ENCODE measurements at places on chromosomes 13 and 19.

- peak; percentile 54 for DNase-seq
Observed at GRCh38 chr13:23570099-23570920, at the start of gene TNFRSF19. Gene TNFRSF19 (plus strand): TSS chr13:23570412. CDS start chr13:23590184, 19,772 bp downstream.

DNA sequence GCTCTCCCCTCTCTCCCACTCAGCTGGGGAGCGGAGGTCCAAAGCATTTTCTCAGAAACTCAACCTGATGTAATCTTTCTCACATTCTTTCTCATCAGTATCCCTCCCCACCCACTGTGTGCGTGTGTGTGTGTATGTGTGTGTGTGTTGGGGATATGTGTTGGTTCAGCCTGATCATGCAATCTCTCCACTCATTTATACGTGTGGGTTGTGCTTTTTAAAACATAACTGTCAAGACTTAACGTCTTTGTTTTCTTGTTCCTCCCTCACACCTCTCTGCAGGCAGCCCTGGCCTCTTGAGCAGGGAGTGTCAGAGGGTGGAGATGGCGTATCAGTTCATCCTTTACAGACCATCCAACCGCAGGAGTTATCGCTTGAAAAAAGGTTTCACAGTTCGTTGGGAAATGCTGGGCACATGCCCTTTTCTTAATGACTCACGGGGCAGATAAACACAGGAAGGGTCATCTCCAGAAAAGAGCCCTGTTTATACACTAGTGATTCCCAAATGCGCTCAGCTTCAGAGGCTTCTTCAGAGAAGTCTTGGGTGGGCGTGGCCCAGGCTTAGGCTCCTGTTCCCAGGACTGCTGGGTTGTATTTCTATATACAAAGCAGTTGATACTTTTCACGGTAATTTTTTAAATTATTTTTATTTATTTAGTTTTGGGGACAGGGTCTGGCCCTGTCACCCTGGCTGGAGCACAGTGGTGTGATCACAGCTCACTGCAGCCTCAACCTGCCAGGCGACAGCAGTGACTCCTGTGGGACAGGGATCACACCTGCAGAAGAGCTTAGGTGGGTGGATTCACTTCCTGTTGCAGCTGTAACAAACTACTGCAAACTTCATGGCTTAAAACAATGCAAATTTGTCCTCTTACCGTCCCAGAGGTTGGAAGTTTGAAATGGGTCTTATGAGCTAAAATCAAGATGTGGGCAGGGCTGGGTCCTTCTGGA lies 60.3 kb downstream of the CCDC70 start:
- no peak for DNase-seq

DNA sequence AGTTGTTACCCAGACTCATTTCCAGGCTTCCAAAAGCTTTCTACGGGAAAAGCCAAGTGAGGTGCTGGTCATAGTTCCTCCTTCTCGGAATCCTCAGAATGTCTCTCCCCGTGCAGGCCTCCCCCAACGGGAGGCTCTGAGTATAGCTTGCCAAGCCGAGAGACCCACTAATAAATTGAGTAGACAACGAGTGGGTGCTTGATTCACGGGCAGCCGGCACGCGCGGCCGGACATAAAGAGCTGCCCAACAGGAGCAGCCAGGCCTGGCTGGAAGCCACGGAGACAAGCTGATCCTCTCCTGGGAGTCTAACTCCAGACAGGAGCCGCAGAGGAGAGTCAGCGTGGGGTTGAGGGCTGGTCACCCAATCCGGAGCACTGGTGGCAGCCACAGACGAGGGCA lies 43.4 kb upstream of the MEDAG start:
- no peak for DNase-seq

DNA sequence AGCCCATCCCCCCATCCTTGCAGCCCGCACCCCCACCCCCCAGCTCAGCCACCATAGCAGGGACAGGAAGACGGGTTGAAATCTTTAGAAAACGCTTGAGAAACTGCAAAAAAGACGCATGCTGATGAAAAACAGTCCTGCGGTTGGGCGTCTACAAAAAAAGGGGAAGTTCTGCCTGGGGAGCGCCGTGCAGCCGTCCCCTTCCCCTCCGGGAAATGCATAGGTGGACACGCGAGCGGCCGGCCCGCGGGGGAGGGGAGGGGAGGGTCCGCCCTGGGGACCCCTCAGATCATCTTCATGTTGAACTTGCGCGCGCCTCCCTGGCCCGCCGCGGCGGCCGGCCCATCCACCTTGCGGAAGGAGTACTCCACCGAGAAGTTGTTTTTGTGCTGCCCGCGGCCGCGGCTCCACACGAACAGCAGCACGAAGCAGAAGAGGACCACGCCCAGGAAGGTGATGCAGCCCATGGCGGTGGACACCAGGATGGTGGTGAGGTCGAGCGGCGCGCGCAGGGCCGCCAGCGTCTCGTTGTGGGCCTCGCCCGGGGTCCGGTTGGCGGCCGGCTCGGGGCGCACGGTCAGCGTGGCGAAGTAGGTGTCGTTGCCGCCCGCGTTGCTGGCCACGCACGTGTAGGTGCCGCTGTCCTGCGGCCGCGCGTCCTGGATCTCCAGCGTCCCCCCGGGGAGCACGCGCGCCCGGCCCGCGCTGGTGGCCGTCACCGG lies 7.9 kb upstream of the PEAK3 start:
- DNase-seq: no peak

GRCh38 chr13:20953245-20953931 lies 50.8 kb upstream of the XPO4 start:
- no peak for DNase-seq

- DNase-seq: no peak
Observed at GRCh38 chr13:58721273-58721672, 1089.7 kb downstream of the PCDH17 start.

DNA sequence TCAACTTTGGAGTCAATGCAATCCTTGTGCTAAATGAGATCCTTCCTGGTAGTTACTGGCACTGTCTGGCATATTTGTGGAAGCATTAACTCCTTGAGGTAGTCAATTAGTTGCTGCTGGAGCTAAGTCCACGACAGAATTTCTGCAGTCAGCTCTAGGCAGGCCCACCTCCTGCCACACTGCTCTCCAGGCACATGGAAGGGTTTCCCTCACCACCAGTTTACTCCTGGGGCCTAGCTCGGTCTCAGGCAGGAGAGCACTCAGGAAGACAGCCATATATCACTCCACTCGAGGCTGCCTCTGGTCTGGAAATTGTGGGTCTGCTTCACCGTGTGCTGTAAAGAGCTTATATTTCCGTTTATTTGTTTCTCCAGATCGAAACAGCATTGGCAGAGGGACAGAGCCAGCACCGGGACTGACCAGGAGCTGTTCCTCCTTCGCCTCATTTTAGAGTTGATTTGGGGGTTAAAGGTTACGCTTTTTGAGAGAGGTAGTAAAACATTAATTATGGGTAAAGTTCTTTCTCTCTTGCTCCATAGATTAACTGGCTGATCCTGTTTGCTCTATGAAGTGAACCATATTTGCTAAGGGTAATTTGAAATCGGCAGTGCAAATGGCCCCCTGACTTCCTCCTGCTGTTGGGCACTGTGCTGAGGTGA lies 20.6 kb upstream of the GTF3A start:
- no peak for DNase-seq

- no peak for DNase-seq
Observed at GRCh38 chr19:379796-380195, 29.2 kb downstream of the C2CD4C start.

DNA sequence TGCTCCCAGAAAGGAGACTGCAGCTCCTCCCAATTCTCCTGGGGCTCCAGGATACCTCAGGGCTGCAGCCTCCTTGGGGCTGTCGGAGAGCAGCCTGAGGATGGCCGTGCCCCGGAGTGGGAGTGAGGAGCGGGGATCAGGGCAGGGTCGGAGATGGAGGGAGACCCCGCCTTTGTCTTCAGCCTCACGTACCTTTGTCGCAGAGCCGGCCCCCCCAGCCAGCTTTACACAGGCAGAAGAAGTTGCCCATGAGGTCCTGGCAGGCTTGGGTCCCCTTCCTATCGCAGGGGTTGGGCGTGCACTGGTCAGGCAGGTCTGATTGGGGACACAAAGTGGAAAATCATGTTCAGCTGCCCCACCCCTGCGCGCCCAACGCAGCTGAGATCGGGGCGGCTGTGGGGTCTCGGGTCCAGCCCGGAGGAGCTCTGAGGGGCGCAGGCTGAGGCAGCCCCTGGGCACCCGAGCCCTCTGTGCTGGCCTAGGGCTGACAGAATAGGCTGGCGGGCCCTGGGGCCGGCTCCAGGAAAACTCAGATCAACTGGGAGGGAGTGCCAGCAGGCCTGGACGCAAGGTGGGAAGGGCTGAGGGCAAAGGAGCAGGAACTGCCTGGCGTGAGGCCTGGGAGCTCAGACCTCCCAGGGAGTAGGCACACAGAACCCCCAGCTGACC lies 24.2 kb downstream of the GAS6 start:
- DNase-seq: no peak

DNA sequence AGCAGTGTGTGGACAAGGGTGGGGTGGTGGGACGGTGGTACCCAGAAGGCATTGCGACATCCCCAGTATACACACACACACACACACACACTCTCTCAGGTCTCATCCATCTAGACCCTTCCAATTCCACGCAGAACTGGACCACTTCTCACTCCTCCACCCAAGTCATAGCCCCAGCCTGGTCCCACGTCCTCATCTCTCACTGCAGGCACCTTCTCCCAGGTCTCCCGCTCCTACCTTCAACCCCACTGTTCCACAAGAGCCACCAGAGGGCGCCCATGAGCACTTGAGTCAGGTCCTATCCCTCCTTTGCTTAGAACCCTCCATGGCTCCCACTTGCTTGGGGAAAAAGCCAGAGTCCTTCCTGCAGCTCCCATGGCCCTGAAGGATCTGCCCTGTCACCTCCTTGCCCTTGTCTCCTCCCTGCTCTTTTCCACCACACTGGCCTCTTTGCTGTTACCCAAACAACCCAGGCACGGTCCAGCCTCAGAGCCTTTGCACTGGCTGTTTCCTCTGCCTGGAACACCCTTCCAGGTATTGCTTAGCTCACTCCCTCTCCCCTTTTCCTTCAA lies 62.6 kb downstream of the IER2 start:
- DNase-seq: no peak

GRCh38 chr13:31807090-31807541 lies 67.8 kb downstream of the RXFP2 start:
- DNase-seq: no peak

DNA sequence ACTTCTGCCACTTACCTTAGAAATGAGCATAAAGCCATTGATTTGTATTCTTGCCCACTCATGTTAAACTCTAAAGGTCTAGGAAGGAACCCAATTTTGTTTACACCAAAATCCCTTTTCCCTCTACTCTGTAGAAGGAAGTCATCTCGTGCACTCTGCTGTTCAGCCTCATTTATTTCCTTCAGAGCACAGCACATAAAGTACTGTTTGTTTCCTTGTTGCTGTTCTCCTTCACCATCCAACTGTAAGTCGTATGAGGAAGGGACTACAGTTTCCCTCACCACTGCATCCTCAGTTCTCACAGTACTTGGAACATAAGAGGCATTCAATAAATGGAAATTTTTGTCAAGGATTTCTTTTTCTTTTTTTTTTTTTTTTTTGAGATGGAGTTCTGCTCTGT lies 24.6 kb downstream of the CDADC1 start:
- DNase-seq: no peak

- peak; percentile 92 for DNase-seq
Observed at GRCh38 chr19:869245-870177, 10.0 kb downstream of the CFD start.

GRCh38 chr19:48896191-48896720 lies 2.3 kb downstream of the TULP2 start:
- DNase-seq: no peak

DNA sequence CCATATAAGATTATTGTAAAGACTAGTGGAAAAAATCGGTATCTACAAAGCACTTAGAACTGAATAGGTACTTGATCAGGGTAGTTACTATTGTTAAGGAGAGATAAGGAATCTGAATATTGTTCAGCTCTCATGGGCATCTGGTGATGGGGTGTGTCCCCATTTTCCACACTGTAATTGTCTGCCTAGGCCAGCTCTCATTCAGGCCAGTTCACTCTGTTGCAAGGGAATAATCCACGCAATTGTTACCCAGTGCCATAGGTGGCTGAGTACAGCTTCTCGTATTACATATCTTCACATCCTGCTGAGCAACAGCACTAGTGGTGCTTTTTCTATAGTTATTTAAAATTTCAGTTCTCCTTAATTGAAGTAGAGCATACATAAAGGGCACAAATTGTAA lies 45.6 kb upstream of the C13orf42 start:
- DNase-seq: no peak

GRCh38 chr19:48342841-48343540 lies 17.6 kb downstream of the EMP3 start:
- peak; percentile 30 for DNase-seq

GRCh38 chr19:17676295-17676694 lies 11.9 kb downstream of the UNC13A start:
- DNase-seq: no peak

DNA sequence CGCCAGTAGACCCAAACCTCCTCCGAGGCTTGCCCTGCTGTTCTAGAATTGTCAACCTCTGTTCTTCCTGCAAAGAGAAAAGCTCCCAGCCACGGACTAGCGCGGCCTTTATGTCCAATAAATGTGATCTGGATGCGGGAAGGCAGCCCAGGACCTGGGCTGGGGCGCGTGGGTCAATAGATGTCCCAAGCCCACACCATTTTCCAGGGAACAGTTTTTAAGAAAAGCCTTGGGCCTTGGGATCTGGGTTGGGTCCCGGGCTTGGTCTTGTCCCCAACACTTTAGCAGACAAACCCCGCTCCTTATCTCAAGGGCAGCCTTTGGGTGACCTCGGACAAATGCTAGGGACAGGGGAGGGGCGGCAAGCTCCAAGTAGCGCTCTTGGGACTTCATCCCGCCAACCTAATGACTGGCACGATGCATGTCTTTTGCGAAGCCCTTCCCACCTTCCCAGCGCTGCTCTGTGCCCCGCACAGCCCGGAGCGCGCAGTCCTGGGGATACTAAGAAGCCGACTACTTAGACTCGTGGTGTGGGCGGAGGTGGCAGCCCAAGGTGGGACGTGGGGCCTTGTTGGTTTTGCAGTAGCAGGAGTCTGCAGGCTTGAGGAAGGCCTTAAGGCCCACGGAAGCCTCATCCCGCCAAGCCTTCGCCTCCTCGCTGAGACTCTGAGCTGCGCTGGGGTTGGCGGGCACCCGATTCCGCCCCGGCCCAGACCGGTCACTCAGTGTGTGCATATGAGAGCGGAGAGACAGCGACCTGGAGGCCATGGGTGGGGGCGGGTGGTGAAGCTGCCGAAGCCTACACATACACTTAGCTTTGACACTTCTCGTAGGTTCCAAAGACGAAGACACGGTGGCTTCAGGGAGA lies 10.8 kb downstream of the SOX21 start:
- no peak for DNase-seq

- DNase-seq: no peak
Observed at GRCh38 chr19:46065486-46066071, 24.8 kb upstream of the IGFL4 start.

DNA sequence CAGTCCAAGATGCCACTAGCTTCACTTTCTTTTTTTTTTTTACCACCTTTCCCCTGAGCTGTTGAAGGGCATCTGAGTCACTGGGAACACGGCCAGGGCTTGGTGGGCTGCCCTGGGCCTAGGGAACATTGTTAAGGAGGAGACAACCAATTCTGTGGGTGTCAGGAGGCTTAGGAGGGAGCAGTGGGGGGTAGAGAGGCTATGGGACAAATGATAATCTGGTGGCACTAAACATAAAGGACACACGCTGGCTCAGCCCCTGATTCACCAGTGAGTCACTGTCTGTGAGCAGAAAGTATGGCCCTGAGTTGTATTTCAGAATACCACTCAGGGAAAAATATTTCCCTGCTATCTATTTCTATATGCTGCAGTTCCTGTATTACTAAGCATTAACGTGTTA lies 207.8 kb downstream of the DCLK1 start:
- peak; percentile 58 for DNase-seq

GRCh38 chr19:35882114-35882832 lies 13.9 kb downstream of the APLP1 start:
- DNase-seq: peak; percentile 80

GRCh38 chr13:101611491-101612475 lies 159.3 kb downstream of the ITGBL1 start:
- DNase-seq: no peak

GRCh38 chr19:7562646-7563393 lies 27.3 kb downstream of the PNPLA6 start:
- DNase-seq: peak; percentile 25
